ENCODE measurements at places on chromosomes 5 and 9.

- no peak for DNase-seq
Measured at GRCh38 chr5:103375863-103376591, 117.5 kb downstream of the MACIR start.

- no peak for DNase-seq
Measured at GRCh38 chr5:97534166-97534565, 351.1 kb upstream of the RIOK2 start.

DNA sequence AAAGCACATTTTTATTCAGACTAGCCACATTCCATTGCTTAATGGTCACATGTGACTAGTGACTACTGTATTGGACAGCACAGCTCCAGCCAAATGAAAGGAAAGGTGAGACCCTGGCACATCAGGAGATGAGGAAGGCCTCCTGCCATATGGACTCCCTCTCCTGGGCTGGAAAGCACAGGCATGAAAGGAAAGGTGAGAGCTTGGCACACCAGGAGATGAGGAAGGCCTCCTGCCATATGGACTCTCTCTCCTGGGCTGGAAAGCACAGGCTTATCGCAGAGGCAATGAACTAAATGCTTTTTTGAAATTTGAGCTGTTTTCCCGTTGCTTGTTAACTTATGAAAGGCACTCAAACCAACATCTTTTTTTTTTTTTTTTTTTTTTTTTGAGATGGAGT lies 144.8 kb upstream of the SLC12A2 start:
- no peak for DNase-seq

DNA sequence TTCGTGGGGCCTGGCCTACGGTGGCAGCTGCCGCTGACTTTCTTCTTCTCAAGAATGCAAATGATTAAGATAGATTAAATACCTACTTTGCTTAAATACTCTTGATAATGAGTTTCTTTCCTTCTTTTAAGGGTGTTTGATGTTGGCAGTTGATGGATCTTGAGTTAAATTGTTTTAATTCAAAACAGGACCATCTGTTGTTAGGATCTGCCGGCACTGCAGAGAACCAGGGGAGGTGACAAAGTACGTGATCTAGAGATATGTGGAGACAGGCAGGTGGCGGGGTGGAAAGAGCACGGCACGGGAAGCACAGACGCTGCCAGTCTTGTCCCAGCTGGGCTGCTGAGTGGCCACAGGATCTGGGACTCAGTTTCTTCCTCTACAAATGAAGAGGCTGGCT lies 37.9 kb downstream of the MED27 start:
- DNase-seq, result no peak

GRCh38 chr5:133222979-133223378 lies 171.2 kb downstream of the HSPA4 start:
- DNase-seq, result no peak

GRCh38 chr5:9337928-9338595 lies 207.8 kb downstream of the SEMA5A start:
- DNase-seq, result no peak

DNA sequence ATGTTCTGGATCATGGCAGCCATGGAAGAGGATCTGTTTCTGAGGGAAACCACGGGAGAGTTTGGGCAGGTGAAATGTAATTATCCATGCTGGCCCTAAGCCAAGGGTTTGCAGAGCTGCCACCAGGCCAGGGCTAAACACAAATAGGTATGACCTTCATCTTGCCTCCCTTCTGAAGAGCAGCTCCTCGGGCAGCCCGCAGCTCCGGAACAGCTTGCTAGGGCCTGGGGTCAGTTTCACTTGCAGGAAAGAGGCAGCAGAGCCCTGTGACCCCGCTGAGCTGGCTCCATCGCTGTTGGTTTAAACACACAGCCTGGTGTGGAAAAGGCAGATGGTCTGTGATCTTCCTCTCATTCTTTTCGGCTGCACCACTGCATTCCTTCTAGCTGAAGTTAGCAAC lies 141.4 kb downstream of the TMEM38B start:
- no peak for DNase-seq

DNA sequence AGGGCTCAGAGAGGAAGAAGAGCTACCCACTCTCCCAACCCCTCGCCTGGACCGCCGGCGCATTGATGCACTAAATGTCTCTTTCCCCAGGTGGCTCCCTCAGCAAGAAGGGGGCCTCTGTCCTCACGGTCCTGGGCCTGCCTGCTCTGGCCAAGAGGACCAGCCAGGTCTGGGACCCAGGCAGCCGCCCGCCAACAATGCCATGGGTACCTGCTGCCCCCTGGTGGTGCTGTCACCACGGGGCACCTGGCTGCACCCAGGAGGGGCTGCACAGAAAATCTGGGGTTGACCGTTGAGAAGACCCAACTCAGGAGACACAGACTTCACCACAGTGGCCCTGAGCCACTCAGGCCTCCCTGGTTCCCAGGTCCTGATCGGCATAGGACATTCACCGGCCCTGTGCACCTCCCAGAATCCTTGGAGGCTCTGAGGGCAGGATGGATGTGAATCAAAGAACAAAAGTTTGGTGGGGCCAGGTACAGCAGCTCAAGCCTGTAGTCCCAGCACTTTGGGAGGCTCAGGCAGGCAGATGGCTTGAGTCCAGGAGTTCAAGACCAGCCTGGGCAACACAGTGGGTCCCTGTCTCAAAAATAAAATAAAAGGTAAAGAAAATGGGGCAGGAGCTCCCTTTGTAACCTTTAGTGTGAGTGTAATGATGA lies 2.4 kb upstream of the VAV2 start:
- DNase-seq, result peak; percentile 81

DNA sequence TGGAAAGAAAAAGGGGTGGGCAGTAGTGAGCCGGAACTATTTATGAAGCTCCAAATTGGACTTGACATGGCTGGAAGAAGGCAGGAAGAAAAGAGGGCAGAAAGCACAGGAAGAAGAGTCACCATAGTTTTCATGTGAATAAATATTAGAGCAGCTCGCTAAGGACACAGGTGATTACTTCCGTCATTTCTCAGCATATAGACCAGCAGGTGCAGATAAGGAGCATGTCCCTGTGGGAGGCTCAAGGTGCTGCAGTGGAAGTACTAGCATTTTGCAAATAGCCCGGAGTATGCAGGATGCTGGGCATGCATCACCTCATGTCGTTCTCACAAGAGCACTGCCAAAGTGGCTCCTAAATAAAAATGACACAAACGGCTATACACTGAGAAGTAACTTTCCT lies 71.3 kb upstream of the HTR4 start:
- no peak for DNase-seq

GRCh38 chr5:154485096-154485491 lies 7.1 kb upstream of the HAND1 start:
- no peak for DNase-seq

DNA sequence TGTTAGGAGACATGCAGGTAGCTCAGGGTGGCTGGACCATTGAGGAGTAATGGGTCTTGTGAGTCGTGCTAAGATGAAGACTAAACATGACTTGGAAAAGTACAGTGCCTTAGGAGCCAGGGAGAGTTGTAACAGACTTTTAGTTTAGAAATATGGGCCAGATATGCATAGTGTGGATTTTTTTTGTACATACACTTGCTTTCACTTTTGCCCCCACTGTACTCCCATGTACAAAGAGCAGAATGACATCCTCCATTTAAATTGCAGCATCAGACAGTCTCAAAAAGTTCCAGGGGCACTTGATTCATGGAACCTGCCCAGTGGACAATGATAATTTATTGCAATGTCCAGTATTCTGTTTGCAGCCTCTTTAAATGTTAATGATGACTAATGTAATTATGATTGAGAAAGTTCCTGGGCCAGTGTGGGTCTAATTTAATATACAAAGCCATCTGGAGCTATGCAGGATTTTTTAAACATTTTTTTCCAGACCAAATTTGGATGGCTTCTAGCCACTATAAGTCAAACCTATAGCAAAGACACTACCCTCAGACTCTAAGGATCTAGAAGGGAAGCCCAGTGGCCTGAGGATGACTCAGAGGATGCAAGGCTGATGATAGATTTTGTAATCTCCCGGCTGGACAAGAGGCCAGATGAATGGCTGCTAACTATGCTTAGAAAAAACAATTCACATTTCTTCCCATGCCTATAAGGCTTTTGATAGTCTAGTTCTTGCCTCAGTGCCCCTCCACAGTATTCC lies 80.1 kb downstream of the TRPC7 start:
- no peak for DNase-seq

DNA sequence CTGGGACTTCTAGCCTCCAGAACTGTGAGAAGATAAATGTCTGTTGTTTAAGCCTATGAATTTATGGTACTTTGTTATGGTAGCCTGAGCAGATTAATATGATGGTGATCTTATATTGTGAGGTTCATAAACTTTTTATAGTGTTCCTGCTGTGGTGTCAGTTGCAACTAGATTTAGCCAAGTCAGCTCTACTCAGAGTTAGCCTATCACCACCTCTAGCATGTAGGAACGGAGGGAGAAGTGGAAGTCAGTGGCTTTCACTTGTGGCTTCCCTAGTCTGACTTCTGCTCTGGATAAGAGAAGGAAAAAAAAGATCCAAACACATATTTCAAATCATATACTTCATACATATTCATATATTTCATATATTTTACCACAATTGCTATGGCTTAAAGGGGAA lies 6.6 kb downstream of the POC5 start:
- no peak for DNase-seq

- DNase-seq, result no peak
Measured at GRCh38 chr5:573206-573605, 38.9 kb upstream of the CEP72 start.

DNA sequence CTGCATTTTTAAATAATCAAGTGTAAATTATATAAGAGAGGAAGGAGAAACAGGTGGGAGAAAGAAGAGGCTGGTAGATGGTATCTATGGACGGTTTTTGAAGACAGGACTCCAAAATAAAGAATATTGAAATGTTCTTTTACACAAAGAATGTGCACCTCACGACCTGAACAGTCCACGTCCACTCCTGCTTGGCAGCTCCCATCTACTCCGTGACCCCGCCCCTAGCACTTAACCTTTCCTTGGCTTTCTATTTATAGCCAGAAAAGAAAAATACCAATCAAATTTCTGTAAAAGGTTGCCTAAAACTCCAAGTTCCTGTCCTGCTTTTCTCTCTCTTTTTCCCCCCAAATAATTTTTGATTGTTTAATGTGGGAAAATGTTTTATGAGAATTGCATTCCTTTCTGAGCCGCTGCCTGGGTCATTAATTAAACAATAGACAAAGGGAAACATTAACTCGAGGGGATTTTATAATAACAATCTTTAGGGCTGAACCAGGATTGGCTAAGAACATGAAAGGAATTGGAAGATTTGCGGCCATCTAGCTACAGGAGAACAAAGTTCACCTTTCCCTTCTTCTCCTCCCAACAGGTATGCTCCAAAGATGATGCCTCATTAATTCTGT lies 173.6 kb upstream of the MAP3K1 start:
- no peak for DNase-seq

DNA sequence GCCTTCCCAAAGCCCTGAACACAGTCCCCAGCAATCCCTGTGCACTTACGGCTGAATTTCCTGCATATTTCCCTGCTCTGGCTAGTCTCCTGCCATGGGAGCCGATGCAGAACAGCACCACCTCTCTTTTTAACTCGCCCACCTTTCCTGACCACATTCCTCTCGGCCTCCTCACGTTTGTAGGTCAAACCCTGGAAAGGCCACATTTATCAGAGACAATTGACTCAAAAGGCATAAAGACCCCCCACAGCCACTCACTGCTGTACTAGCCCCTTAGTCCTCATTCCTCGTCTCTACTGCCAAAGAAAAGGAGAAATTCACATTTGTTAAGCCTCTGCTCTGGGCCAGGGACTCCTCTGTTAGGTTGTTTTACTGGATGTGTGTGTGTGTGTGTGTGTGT lies 43.6 kb downstream of the ENC1 start:
- no peak for DNase-seq

DNA sequence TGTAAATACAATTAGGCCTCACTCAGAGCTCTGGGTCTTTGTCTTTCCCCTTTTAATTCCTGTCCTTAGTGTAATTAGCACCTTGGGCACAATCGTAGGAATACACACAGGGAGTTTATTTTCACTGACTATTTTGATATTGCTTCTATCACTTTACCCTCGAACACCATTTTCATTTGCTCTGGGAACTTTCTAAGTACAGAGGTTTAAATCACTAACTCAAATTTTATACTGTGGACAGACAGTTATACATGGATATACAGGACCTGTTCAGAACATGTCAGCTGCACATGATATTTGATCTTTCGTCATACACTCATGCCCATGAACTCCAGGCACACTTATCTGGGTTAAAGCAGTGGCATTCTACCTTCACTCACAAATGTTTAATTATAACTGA lies 217.8 kb upstream of the TMEM161B start:
- DNase-seq, result no peak

GRCh38 chr9:84834426-84834825 lies 164.9 kb downstream of the NTRK2 start:
- DNase-seq, result no peak

- DNase-seq, result no peak
Measured at GRCh38 chr9:36099718-36100117, 36.8 kb upstream of the GLIPR2 start.

DNA sequence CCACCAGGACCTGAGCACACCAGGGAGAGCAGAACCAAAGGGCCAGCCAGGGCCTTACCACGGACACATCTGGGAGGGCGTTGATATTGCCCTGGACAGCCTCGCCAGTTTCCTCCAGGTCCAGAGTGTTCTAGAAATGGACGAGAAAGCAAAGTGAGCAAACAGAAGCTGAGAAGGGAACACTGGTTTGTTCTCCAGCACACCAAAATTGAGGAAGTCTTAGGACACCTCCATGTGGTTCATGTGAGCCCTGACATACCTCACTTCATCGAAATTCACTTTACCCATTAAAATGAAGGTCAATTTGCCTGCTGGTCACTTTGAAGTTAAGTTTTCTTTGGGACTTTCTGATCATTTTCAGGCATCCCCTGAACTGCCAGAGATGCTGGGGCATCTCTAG lies 20.1 kb upstream of the AKNA start:
- no peak for DNase-seq

GRCh38 chr9:18136354-18136994 lies 337.5 kb upstream of the ADAMTSL1 start:
- no peak for DNase-seq

DNA sequence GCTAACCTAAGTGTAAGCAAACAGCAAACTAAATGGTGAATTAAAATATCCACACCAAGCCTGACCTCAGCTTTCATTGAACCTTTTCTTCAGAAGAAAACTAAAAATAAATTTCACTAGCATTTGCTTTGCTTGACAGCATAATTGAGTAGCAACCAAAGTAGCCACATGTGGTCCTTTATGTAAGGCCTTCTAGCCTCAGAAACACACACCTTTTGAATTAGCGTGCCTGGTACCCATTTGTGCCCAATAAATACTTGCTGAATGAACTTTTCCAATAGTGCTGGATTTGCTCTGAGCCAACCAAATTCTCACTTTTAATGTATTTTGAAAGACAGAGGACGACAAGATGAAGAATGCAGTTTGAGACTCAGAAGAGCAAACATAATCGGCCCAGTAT lies 2.1 kb upstream of the NIPBL start:
- no peak for DNase-seq

- DNase-seq, result no peak
Measured at GRCh38 chr5:142643634-142644033, 42.3 kb downstream of the FGF1 start.

Data from activated naive CD4-positive, alpha-beta T cell treated with Interleukin-2 at 50 U/mL for 16 hours (primary cell).